HepG2 (cell line): ENCODE measurements at places on chromosomes 7 and 10. TPM values are rescaled to one million over a fixed set of nuclear protein-coding genes. Genes with fewer than 3 reads are reported as not detected.
A peak's percentile ranks its signal among the peaks of the same experiment; 100 is the strongest.

Gene RBP4
- total RNA-seq: 310 and 642 TPM in 2 replicates

Gene KIAA1549
- 1.8 TPM in 2 replicates for total RNA-seq

Gene PLAC9
- total RNA-seq: not detected in 2 replicates

Gene DCLRE1A
- 19.6 and 32.5 TPM in 2 replicates for total RNA-seq

Gene TFEC
- total RNA-seq: not detected in 2 replicates

Gene CDC14C
- total RNA-seq: 0.09 TPM in 1 of 2 replicates, not detected in the other

Gene ACBD7
- 2.6 and 4.0 TPM in 2 replicates for total RNA-seq

Gene AKR1C8
- not detected in 2 replicates for total RNA-seq

Gene SLC26A5
- 0.11 TPM in 1 of 2 replicates, not detected in the other for total RNA-seq

Gene STAG3
- total RNA-seq: 0.22 and 0.33 TPM in 2 replicates

Gene GRID2IP
- not detected in 2 replicates for total RNA-seq

DNA sequence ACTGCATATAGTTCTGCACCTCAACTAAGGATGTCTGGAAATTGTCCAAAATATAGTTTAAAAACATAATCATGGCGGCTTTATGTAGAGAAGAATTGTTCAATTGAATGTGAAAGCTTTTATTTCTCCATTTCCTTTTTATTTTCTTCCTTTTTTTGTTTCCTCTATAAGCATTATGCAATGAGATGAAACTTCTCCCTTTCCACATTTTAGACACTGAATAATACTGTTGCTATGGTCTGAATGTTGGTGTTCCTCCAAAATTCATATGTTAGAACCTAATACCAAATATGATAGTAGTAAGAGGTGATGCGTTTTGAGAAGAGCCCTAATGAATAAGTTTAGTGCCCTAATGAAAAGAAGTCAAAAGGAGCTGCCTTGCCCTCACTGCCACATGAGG is 175.0 kb downstream of the RNLS start:
- no peaks in the 10 kb centered on the region for H3K27me3 ChIP-seq
- DNase-seq: no peak
- no peaks in the 10 kb centered on the region for H3K36me3 ChIP-seq
- H3K4me1 ChIP-seq: no peaks in the 10 kb centered on the region

DNA sequence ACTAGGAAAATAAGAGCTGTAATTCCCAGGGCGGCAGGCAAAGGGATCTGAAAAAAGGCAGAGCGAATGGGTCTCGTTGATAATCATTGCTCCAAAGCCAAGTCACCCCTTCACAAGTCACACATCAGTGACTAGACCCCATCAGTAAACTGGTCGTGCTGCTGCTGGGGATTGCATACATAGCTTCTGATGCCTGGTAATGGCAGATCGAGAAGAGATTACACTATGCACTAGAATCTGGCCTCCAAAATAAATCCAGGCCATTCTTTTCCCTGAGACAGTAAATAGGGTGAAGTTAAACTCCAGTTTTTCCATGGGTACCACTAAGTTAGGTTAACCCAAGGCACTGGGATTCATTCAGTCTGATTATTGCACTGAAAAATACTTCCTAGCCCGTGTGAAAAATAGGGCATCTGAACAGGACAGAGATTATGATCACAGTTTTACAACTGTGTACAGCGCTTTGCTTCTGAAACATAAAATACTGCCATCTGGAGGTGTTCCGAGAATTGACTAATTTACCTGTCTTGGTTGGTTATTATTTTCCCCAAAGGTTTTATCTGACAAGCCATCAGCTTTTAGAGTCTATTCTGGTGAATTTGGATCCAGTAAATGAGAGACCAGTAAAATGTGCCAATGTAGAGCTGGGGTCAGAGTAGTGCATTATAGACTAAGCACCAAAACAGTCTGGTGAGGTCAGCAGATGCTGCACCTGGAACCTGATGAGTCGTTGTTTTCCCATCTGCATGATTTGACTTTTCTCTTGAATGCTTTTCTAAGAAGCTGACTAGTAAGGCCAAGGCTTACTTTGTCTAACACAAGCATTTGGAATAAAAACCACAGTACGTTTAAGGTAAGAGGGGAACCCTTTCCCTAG is 82.9 kb upstream of the AFAP1L2 start:
- no peak overlapping the region for H3K4me3 ChIP-seq
- no peaks in the 10 kb centered on the region for H3K27me3 ChIP-seq
- H3K36me3 ChIP-seq: peaks cover 28% of the 10 kb centered on the region
- peak; percentile 32 for DNase-seq

- no peak overlapping the region for H3K4me3 ChIP-seq
- no peaks in the 10 kb centered on the region for H3K27me3 ChIP-seq
- DNase-seq: no peak
- H3K27ac ChIP-seq: no peak overlapping the region
- no peaks in the 10 kb centered on the region for H3K4me1 ChIP-seq
Measured at GRCh38 chr7:121109145-121109544, 120.6 kb downstream of the CPED1 start.

DNA sequence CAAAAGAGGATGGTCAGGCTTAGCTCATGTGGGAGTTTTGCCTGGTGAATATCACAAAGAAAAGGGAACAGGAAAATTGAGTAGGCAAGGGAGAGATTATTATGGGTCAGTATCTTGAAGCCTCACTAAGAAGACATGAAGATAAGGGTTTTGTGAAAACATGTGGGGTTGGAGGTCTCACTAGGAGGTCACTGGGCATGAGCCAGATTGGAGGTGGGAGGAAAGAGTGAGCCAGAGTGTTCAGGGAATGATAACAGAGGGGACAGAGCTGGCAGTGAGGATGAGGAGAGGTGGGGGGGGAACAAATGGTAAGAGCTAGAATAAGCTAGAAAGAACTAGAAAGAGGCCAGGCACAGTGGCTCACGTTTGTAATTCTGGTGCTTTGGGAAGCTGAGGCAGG is 374.3 kb downstream of the GRID1 start:
- no peaks in the 10 kb centered on the region for H3K27me3 ChIP-seq
- no peaks in the 10 kb centered on the region for H3K36me3 ChIP-seq
- H3K4me3 ChIP-seq: no peak overlapping the region
- H3K27ac ChIP-seq: no peak overlapping the region
- DNase-seq: no peak

DNA sequence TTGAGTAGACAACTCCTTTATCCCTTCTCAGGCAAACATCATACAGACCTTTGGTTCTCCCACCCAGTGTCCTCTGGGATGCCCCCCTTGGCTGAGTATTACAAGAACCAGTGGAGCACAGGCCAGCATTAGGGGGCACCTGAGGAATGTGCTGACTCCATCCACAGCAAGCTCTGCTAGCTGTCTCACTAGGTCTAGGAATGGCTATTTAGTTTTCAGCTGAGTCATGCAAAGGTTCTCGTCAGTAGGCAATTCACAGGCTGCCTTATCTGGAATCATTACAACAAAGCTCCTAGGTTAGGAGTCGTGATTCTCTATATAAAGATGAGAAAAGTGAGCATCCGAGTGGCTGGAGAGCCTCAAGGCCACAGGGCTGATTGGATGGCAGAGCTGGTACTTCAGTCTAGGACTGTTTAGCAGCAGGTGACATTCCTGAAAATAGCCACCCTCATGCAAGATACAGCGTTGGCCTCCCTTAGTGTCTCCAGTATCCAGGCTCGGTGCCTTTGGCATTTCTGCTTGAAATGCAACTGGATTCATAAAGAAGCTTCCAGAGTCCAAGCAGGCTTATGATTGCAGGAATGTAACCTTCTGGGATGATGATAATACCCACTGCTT is 75.8 kb downstream of the CDCA7L start:
- H3K36me3 ChIP-seq: no peaks in the 10 kb centered on the region
- H3K27ac ChIP-seq: no peak overlapping the region
- H3K4me1 ChIP-seq: no peaks in the 10 kb centered on the region
- H3K27me3 ChIP-seq: no peaks in the 10 kb centered on the region
- H3K4me3 ChIP-seq: no peak overlapping the region
- no peak for DNase-seq

- H3K4me3 ChIP-seq: no peak overlapping the region
- H3K27me3 ChIP-seq: no peaks in the 10 kb centered on the region
- H3K27ac ChIP-seq: peak overlapping the region; percentile 18
Measured at GRCh38 chr10:14571866-14572507, 202.7 kb downstream of the FAM107B start.

- peaks cover 33% of the 10 kb centered on the region for H3K4me1 ChIP-seq
- no peak overlapping the region for H3K27ac ChIP-seq
- H3K4me3 ChIP-seq: no peak overlapping the region
- H3K27me3 ChIP-seq: no peaks in the 10 kb centered on the region
Measured at GRCh38 chr7:158651968-158652565, 52.5 kb downstream of the NCAPG2 start.

DNA sequence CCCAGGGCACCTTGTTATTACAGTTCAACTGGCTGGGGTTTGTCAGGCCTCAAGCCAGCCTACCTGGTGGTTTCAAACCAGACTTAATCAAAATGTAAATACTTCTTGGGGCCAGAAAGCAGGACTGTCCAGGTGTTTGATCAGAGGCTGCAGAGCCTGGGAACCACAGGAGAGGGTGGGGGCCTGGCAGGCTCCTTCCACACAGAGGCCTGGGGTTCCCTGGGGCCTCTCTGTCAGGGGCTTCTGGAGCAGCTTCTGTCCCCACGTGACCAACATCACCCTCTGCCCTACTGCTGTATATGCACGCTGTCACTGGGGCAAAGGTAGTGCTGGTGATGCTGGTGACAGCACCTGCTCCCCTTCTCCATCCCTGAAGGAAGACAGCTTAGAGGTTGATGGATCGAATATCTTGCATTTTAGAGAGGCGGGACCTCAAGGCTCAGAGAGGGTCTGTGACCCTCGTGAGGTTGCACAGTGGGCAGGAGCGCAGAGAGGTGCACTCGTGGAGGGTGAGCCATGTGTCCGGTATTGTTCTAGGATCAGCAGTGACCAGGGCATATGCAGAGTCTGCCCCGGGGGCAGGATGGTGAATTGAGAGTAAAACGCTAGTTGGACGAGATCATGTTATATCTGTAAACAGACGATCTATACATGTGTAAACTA is 95.4 kb downstream of the GRK5 start:
- DNase-seq: peak; percentile 10
- no peaks in the 10 kb centered on the region for H3K36me3 ChIP-seq
- no peak overlapping the region for H3K4me3 ChIP-seq
- H3K27me3 ChIP-seq: no peaks in the 10 kb centered on the region
